Effector CD8-positive, alpha-beta T cell (primary cell): ENCODE measurements at places on chromosomes 1 and 21.

DNA sequence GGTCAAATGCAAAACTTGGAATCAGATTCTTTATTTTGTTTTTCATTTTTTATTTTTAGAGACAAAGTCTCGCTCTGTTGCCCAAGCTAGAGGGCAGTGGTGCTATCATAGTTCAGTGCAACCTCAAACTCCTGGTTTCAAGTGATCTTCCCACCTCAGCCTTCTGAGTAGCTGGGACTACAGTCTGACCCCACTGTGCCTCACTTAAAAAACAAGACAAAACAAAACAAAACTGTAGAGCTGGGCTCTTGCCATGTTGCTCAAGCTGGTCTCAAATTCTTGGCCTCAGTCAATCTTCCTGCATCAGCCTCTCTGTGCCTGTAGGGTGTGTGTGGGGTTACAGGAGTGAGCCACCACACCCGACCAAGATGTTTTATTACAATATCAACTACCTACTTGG lies 396.0 kb upstream of the USP24 start:
- DNase-seq = no peak

GRCh38 chr1:75334876-75335389 lies 200.7 kb downstream of the LHX8 start:
- no peak for DNase-seq

- no peak for DNase-seq
Observed at GRCh38 chr1:156100205-156100995, 14.1 kb upstream of the LMNA start.

- DNase-seq = peak; percentile 61
Observed at GRCh38 chr1:16167331-16168143, 11.7 kb upstream of the EPHA2 start.

DNA sequence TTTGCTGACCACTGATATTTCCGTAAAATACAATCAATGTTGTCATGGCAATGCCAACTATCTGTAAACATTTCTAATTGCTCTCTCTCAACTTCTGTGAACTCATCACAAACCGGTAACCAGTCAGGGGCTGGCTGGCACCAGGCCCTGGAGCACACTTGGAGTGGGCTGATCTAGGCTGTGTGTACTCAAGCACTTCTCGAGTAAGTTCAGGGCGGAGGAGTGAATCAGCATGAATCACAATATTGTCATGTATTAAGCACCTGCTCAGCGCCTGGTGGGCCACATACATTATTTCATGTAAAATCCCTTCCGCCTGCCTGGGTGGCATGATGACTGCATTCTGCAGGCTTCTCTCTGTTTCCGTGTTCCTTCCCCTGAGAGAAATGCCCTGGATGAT lies 212.4 kb downstream of the FOXD2 start:
- no peak for DNase-seq

DNA sequence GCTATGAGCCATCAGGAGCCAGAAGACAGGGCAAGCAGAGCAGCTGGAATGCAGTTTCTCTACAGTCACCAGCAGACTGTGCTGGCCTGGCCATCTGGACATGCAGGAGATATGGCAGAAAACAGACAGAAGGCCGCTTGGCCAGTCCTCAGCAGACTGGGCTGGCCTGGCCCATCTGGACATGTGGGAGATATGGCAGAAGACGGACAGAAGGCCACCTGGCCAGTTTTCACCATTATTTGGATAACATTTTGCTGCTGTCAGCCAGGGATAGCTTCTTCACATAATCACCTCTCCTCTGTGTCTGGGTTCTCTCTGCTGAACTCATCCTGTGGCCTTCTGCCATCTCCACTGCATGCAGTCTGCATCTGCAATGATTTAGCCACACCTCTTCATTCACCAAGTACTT lies 25.0 kb upstream of the CACYBP start:
- no peak for DNase-seq

DNA sequence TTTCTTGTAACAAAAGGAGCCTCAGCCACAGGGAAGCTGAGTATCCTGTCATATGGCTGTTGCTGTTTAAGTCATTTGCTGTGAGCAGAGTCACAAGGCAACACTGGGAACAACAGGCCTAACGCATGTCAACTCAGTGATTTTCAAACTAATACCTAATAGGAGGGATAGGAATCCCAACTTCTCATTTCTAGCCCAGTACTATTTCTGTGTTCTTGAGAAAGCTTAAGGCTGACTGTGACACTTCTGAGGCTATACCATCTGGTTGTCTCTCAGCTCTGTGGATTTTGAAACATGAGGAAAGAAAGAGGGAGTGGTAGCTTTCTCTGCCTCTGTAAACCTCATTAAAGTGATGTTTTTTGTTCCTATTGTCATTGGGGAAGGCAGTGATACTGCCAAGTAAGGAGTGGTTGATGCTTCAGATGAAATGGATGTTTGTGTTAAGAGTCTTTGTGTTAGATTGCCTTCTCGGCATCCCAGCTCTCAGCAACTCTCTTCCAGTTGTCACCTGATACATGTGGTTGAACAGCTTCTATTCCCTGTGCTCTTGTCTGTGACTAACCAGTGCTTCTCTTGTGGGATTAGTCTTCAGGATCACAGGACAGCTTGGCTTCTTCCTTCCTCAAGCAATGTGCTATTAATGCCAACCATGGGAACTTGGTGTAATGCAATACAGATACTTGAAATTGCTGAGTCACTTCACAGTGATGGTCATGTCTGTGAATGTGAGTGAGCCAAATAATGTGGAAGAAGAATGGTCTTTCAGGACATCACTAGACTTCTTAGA lies 166.8 kb upstream of the IVNS1ABP start:
- no peak for DNase-seq

GRCh38 chr21:31862078-31862477 lies 10.7 kb upstream of the HUNK start:
- DNase-seq = no peak

DNA sequence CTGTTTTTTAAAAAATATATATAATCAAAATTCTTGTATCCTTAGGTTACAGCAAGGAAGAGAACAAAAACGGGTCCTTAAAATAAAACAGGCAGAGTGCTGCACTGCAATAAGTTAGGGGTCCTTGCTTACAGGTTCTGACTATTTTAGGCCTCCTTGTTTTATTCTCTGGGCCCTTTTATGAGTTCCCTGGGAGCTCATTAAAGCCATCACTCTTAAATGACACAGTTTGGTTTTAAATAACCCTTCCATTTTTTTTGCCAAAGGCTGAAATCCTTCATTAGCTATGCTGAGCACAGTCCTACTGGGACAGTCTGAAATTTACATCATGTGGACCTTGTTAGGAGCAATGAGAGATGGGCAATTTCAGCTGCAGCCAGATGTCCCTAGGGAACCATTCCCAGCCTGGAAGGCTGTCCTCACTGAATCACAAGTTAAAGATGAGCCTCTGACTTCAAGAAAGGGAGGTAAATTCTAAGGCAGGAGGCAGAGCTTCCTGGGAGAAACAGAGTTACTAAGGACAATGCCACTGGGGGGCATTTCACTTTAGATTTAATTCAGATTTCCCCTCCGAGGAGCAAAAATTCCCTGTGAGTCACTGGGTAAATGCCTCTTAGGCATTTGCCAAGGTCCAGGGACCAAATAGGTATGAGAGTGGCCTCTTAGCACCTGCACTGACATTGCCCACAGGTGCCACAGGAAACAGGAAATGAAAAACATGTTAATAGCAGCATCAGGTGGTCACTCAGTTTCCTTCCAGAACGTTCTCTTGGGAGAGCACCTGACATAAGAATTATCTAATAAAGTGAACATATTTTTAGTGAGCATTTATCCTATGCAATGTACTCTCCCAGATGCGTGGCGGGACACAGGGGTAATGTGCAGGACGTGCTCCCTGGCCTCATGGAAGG lies 3.8 kb upstream of the MUL1 start:
- no peak for DNase-seq

DNA sequence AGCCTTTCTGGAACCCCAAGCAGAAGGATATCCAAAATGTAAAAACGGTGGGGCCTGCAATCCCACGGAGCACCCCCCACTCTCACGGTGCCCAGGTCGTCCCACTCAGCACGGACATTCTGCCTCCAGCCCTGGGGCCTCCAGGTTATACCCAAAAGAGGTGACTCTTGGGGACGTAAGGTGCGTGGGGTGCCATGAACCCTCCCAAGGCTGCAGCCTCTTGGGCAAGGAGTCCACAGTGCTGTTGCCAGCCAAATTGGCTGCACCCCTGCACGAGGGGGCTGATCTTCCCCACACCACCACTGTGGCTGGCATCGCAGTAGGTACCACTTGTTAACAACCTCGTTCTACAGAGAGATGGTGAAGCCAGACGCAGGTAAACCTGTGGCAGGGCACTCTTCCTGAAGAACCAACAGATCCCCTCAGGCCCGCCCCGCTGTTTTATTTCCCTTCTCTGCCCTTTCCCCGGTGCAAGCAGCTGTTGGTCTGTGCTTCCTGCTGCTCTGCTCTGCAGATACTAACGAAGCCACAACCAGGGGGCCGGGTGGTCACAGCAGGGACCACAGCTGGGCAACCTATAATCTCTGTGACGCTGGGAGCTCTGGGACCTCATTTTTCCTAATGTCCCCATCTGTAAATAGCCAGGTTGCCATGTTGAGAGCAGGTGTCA lies 8.7 kb downstream of the TFF3 start:
- DNase-seq = no peak

DNA sequence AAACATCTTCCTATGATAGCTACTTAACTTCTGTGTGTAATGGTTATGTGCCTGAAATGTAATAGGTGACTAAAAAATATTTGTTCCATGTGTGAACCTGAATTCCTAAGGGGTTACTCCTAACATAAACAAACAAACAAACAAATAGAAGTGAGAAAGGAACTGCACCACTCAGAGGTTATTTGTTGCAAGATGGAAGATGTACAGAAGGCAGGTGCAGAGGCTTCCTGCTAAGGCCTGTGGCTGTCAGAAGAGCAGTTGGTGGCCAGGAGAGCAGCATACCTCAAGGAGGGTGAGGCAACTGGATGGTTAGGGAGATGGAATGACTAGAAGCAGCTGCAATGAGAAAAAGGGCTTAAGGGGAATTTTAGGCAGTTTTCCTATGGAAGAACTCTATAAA lies 940.6 kb downstream of the TTLL7 start:
- DNase-seq = no peak
